ENCODE measurements at places on chromosomes 7 and 10.

DNA sequence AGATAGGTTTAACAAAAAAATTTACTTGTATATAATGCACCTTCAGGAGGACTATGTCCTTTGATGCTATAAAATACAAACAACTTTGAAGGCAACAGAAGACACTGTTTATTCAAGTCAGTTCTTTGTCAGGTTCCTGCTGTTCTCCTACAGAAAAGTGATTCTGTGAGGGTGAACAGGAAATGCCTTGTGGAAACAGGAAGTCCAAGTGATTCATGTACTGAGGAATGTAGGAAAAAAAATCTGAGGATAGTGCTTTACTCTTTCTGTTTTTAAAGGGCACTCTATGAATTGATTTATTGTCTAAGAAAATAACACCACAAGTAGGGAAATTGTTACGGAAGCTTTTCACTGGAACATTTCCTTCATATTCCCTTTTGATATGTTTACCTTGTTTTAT lies 171.9 kb downstream of the HDAC9 start:
- no peak for DNase-seq

DNA sequence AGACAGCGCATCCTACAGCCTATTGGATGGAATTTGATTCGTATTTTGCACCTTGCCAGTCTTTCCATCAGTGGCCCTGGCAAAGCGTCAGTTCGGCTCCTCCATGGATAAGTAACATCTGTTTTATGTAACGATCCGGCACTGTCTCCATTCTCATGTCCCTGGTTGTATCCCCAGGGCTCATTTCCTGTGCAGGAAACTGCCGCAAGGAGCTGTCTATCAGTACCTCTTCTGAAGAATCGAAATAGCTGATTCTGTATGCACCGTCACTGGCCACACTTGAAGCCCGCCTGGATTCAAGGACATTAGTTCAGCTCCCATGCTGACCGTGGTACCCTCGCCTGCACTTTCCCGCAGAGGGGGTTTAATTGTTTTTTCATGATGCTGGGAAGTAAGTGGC lies 53.1 kb upstream of the NPS start:
- DNase-seq: no peak

GRCh38 chr10:12636571-12636970 lies 287.2 kb downstream of the CAMK1D start:
- no peak for DNase-seq

GRCh38 chr10:105187243-105187642 lies 546.2 kb downstream of the SORCS3 start:
- no peak for DNase-seq

- no peak for DNase-seq
Observed at GRCh38 chr10:119483001-119483400, 59.5 kb downstream of the RGS10 start.

DNA sequence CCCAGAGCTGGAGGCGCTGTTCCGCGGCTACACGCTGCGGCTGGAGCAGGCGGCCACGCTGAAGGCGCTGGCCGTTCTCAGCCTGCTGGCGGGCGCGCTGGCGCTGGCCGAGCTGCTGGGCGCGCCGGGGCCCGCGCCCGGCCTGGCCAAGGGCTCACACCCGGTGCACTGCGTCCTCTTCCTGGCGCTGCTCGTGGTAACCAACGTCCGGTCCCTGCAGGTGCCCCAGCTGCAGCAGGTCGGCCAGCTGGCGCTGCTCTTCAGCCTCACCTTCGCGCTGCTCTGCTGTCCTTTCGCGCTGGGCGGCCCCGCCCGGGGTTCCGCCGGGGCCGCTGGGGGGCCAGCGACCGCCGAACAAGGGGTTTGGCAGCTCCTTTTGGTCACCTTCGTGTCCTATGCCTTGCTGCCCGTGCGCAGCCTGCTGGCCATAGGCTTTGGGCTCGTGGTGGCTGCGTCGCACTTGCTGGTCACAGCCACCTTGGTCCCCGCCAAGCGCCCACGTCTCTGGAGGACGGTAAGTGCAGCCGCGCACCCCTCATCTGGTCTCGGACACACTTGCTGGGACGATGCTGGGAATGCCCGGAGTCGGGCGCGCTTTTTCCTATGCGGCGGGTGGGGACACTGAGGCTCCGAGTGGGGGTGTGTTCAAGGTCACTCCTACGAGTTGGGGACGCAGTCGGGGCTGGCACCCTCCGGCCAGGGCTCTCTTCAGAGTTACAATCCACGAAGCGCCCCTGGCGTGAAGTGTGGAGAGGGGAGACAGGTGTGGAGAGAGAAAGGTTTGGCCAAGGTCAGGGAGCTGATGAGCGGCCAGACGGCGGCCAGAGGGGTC lies 717 bp downstream of the ADCY1 start:
- DNase-seq: no peak

- DNase-seq: no peak
Observed at GRCh38 chr7:69173341-69173740, 424.9 kb upstream of the AUTS2 start.

DNA sequence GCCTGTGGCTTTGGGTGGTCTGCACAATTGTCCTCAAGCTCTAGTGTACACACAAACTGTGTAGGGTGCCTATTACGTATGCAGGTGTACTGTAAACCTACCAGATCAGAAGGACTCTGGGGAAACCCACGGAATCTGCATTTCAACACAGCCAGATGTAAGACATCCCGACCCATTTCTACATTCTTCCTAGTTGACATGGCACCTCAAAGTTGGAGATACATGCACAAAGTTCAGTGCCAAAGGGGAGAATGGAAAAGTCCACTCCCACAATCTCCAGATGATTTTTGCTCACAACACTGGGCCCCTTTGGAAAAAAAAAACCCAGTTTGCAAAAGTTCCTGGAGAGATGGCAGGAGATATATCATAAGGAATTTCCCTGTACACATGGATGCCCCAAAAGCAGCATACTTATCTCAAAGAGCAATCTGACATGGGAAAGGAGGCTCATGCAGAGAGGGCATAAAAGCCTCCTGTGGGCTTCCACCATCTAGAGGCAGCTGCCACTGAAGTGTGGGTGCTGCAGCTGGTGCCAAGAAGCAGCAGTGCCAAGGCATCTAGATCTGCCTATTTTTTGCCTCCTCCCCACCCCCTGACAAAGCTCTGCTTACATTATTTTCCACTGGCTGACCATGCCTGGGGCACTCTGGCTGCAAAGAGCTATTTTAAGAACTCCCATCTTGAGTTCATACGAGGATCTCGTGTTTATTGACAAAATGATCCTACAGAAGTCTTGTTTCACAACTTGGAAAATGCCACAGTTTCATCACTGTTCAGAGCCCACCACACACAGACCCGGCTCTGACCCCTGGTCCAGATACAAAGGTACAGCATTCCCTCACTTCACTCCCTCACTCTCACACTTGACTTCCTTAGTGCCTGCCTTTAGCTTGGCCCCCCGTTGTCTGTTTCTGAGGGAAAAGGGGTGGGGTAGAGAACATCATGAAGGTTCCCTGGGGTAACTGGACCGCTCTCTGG lies 12.9 kb downstream of the TECTB start:
- no peak for DNase-seq

- no peak for DNase-seq
Observed at GRCh38 chr10:69490876-69491275, 39.6 kb downstream of the TSPAN15 start.

GRCh38 chr7:73345951-73346350 lies 18.0 kb downstream of the FKBP6 start:
- DNase-seq: no peak

- no peak for DNase-seq
Observed at GRCh38 chr10:110010486-110011378, 2.9 kb downstream of the ADD3 start.

- DNase-seq: no peak
Observed at GRCh38 chr10:14048930-14049613, 281.7 kb downstream of the FRMD4A start.

DNA sequence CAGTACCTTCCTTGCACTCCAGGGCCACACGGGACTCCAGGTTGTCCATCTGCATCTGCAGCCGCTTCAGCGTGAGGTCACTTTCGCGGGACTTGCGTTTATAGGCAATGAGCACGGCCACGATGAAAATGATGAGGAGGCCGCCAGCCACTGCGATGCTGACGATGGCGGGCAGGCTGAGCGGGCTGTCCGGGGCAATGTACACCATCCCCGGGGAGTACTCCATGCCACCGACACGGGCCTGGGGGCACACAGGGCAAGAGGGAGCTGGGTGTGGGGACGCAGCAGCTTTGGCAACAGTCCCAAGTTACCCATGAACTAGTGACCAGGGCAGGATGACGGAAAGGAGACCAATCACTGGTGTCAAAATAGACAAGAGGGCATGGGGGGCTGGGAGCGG lies 396.6 kb downstream of the PLXNA4 start:
- DNase-seq: no peak

- DNase-seq: no peak
Observed at GRCh38 chr7:95531605-95532219, 46.0 kb downstream of the ASB4 start.

GRCh38 chr10:74329873-74330272 lies 178.9 kb downstream of the ADK start:
- DNase-seq: no peak

DNA sequence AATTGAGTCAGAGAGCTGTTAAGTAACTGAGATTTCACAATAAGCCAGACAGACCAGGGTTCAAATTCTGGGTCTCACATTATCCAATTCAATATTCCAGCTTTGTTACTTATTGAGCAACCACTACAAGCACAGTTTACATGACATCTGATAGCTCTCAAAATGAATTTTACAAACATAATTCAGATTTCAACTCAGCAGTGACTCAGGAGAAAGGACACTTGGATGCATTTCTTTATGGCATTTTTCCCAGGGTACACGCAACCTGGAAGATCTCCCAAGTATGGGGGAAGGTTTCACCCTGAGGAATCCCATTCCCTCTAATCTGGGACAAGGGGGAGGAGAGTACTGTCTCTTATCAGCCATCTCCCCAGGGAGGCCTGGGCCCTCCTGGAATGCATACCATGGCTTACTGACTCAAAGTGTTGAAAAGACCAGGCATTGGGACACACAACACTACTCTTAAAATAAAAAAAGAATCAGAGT lies 102.4 kb downstream of the CFTR start:
- DNase-seq: no peak

- no peak for DNase-seq
Observed at GRCh38 chr7:139441961-139442360, 41.5 kb downstream of the KLRG2 start.

DNA sequence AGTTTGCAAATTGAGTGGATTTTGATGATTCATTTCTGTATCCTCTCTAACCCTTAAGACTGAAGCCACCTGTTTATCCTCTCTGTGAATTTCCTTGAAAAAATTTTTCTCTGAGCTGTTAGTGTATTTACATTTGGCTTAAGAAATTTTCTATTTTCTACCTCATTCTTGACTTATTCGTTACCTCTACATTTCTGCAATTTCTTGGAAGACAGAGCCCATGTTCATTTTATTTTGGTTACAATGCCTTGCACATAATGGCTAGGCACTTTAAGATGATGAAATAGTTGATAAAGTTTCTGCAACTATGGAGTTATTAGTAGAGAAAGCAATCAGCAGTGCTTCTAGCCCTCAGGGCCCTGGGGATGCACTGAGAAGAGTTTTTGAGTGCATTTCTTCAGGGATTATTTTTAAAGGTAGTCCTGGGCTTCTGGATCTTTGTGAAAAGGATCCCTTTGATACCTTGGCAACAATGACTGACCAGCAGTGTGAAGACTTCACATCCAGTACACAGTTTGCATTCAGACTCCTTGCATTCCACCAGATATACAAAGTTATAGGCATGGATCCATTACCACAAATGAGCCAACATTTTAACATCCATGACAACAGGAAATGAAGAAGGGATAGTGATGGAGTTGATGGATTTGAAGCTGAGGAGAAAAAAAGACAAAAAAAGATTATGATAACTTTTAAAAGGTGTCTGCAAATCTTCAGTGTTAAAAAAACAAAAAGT lies 68.2 kb downstream of the CH25H start:
- no peak for DNase-seq

- DNase-seq: no peak
Observed at GRCh38 chr7:87359366-87359765, 13.9 kb downstream of the CROT start.

DNA sequence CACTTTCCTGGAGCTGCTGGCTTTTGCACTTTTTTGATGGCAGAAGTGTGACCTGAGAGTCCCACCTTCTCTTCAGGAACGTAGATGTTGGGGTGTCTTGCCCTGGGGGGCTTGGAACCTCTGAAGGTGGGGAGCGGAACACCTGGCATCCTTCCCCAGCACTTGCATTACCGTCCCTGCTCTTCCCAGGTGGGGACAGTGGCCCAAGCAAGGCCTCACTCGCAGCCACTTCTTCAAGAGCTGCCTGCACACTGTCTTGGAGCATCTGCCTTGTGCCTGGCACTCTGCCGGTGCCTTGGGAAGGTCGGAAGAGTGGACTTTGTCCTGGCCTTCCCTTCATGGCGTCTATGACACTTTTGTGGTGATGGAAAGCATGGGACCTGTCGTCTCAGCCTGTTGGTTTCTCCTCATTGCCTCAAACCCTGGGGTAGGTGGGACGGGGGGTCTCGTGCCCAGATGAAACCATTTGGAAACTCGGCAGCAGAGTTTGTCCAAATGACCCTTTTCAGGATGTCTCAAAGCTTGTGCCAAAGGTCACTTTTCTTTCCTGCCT lies 31.1 kb downstream of the PFKFB3 start:
- DNase-seq: no peak

DNA sequence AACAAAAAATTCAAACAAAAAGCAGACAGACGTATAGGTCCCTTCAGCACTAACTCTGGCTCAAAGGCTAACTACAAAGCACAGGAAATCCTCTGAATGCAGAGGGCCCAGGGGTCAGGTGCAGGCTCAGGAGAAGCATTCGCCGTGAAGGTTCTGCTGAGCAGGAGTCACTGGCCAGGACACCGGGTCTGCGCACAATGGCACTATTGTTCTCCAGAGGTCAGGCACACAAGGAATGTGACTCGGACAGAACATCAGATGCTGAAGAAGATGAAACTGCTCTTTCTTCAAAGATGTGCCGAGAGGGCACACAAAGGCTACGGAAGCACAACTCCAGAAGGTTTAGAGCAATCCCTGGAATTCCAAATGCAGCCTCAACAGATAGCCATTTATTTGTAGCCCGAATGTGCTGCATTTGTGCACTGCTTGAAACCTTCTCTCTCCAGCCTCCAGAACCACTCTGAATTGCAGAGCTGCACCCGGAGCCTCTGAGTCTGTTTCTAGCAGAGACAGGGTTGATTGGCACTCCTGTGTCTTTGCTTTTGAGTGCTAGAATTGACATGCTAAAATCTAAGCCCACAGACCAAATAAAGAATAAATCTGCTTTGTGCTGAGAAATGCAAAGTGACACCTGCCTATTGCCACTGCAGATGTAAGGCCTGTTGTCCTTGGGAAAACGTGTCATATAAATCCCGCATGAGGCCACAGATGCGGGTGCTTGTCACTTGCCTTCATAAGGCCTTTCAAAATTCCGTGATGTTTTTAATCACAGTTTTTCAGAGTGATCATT lies 85.4 kb upstream of the AFAP1L2 start:
- no peak for DNase-seq

DNA sequence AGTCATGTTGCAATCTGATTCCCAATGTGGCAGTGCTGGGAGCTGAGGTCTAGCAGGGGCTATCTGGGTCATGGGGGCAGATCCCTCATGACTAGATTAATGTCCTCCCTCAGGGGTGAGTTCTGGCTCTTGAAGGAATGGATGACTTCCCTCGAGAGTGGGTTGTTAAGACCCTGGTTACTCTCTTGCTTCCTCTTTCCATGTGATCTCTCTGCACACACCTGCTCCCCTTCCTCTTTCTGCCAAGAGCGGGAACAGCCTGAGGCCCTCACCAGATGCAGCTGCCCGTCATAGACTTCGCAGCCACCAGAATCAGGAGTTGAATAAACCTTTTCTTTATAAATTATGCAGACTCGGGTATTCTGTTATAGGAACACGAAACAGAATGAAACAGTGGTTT lies 37.8 kb downstream of the SFMBT2 start:
- no peak for DNase-seq
